Lower lobe of right lung (tissue), 2 donors: ENCODE measurements at places on chromosomes 6 and 20. TPM values are rescaled to one million over a fixed set of nuclear protein-coding genes. Genes with fewer than 3 reads are reported as not detected.

The IL20RA gene
- 10.9 TPM for total RNA-seq

The RSPH9 gene
- 2.6 TPM for total RNA-seq

The TRERF1 gene
- 5.6 TPM for total RNA-seq

The GSTA2 gene
- total RNA-seq: 4.8 TPM

The VGLL2 gene
- total RNA-seq: not detected

The VIP gene
- total RNA-seq: 1.5 TPM

The WDR27 gene
- total RNA-seq: 38.0 TPM

The PRPH2 gene
- total RNA-seq: 0.68 TPM

The WFDC9 gene
- total RNA-seq: not detected

The CLPSL1 gene
- total RNA-seq: not detected

The MMP24 gene
- total RNA-seq: 5.3 TPM

The SMOC2 gene
- total RNA-seq: 12.6 TPM

DNA sequence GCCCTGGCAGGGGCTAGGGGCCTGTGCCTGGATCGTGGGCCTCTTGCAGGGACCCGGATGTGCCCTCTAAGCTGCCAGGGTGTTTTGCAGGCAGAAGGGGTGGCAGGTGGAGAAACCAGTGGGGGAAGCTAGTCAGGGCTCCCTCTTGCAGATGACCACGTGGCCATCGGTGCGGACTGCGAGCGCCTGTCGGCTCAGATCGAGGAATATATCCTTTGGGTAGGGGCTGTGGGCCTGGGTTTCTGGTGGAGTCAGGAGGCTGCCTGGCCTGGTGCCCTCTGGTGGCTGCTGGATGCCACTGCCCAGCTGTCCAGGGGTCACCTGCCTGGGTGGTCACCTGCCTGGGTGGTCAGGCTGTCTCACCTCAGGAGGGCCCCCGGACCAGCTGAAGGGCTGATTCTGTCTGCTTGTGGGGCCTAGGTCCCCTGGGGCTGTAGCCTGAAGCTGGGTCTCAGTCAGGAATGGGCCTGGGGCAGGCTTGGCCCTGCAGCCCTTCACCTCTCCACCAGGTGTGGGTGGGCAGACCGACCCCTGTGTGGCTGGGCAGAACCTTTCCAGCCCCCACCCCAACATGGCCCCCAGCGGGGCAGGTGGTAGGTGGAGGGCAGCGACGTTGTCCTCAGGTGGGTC lies 6.7 kb downstream of the TCEA2 start:
- DNase-seq: peak; percentile 63

GRCh38 chr6:170347091-170347490 lies 40.5 kb downstream of the FAM120B start:
- no peak for DNase-seq

DNA sequence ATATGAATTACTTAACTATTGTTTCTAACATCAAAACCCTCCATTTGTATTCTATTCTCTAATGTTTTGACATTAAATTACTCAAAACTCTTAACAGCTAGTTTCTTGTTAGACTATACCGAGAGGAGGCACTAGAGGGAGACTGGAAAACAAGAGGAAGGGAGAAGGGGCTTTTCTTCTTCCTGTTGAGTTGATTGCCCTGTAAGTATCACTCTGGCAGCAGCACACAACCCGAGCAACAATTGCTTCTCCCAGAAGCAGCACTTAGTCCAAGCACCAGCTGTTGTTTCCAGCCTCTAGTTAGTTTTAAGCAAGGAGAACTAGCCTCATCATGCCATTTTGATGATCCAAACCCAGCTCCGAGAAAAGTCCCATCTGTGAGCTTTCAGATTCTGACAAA lies 603.8 kb downstream of the PRKN start:
- no peak for DNase-seq

GRCh38 chr20:41234041-41234440 lies 83.5 kb downstream of the ZHX3 start:
- DNase-seq: no peak

DNA sequence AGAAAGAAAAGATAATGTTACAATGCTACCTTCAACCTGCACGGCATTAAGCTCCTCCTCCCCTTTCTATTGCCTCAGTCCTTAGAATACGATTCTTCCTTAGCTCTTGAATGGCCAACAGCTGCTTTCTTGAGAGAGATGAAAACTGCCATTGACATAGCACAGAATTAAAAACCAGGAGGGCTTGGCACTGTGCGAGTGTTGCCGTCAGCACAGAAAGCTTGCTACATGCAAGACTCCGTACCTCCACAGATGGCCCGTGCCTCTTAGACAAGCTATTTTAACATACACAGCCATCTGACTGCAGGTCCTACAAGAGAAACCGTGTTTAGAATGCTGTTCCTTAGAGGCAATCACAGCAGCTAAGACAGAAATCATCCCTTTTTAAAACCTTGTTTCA lies 51.7 kb downstream of the ALDH5A1 start:
- no peak for DNase-seq

DNA sequence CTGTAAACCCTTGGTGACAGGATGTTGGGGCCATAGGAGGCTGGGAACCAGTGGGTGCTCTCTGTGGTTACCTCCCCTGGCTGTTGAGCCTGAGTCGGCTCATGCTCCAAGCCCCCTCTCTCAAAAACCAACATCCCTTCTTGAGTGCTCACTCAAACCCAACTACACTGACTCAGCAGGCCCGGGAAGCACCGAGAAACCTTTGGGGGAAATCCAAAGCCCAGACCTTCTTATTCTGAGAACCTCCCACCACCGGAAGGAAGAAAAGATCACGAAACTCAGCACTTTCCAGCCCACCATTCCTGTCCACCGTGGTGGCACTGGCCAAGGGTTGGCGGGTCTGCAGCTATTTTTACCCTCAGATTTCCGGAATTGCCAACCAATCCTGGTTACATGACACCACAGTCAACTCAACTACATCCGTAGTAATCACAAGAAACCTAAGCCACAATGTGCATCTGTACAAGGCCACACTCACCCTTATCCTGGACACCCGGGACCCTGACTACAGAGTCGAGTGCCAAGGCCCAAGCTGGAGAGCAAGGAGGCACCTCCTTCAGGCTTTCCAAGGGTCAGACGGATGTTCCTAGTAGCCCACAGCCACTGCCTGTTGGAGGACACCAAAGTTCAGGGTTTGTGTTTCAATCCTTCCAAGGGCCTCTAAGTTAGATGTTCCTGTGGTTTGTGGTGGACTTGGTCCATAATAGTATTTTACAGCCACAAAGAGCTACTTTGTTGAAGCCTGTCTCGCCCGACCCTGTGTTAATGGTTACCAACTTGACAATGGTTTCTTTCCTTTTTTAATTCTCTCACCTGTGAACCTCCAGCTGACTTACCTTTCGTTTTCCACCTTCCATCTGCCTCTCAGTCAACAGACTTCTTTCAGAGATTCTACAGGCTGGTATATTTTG lies 317.0 kb downstream of the CDC5L start:
- no peak for DNase-seq

- DNase-seq: no peak
These were observed 1095.2 kb downstream of the GRIK2 start for GRCh38 chr6:102488729-102489128.

GRCh38 chr6:163030980-163031379 lies 303.2 kb downstream of the PACRG start:
- no peak for DNase-seq

DNA sequence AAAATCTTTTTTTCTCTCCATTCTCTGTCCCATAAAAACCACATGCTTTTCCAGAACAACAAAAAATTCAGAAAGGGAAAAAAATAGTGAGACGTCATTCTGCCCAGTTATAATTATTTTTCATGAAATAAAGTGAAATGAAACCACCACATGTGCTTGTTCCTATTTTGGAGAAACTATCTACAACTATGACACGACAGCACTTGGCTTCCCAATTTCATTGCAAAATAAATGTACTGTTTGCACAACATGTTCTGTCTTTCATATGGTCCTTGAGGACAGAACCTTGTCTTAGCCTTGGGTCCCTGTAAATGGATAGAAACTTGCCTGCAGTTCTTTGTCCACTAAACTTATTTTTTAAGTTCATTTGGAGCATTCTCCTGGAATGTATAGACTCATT lies 5.6 kb upstream of the MAN1A1 start:
- no peak for DNase-seq

DNA sequence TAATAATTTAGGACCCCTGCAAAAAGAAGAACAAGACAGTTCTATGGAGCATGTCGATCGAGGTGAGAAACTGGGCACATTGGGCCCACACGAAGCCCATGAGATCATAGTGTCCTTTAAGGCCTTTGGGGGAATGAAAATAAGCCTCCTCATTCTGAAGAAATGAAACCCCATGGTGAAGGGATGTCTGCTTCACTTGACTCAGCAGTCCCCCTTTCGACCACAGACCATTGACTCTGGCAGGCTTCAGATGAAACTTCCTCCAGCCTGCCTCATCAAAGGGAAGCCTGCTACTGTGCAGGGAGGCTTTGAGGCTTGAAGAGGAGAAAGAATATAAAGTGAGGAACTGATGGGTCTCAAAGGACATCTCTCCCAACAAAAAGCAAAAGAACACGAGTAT lies 144.2 kb upstream of the FBXL4 start:
- no peak for DNase-seq

GRCh38 chr6:64429926-64430325 lies 794.3 kb downstream of the PHF3 start:
- DNase-seq: no peak

- DNase-seq: no peak
These were observed 227.6 kb downstream of the ALDH8A1 start for GRCh38 chr6:134722200-134722870.

DNA sequence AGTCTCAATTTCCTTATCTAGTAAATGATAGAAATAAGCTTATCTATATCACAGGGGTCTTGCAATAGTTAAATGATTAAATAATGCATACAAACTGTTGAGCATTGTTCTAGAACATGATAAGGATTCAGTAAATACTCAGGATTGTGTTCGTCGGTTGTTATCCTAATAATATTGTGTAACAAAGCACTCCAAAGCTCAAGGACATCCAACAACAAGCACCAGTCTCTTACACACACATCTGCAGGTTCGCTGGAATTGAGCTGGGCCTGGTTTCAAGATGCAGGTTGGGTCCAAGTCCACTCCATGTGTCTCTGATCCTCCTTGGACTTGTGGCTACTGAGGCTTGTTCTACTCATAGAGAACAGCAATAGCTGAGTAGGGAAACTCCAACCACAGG lies 74.1 kb upstream of the MC3R start:
- no peak for DNase-seq

DNA sequence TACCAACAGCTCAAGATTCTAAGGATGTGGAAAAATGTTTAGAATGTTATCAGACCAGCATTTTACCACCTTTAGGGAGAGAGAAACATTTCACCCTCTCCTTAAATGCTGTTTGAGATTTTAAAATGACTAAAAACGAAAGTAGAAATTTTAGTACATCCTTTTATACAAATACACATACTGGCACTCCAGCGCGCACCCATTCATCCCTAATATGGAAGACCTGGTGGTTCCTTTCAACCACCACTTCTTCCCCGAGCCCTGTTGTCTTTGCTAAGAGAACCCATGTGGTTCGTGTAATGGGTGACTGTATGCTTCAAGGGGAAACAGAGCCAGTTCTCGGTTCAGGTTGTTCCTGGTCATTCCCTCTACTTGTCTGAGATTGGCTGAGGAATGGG lies 21.3 kb downstream of the SPATA2 start:
- DNase-seq: no peak

DNA sequence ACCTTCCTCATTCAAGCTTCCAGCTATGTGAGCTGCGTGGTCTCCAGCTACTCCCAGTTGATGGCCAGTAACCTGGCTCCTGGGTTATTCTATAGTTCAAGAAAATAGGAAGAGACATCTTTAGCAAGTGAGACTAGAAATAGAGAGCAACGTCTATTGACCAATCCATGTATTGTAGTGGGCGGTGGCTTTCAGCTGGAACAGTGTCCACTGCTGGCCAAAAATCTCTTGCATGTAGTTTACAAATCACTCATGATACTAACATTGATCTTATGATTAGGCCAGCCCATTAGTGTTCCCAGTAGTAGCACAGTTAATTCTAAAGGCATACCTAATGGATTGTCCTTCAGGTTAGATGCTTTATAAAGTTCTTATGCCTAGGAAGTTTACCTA lies 58.9 kb upstream of the SCP2D1 start:
- DNase-seq: no peak

- DNase-seq: no peak
These were observed 1.3 kb upstream of the SDCBP2 start for GRCh38 chr20:1330075-1330830.

DNA sequence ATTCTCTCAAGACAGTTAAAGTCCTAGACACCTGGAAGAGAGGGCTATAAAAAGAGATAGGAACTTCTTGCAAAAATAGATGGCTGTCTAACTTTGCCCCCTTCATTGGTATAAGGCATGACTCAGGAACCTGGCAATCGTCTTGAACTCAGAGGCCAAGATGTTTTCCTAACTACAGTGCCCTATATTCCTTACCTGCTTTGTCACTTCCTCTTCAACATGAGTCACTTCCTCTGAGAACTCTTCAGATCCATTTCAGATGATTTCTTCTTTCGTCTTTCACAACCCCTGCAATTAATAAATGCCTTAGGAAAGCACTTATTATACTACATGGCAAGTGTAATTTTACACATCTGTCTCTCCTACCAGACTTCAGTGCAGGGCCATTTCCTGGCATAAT lies 83.5 kb downstream of the HAO1 start:
- DNase-seq: no peak

DNA sequence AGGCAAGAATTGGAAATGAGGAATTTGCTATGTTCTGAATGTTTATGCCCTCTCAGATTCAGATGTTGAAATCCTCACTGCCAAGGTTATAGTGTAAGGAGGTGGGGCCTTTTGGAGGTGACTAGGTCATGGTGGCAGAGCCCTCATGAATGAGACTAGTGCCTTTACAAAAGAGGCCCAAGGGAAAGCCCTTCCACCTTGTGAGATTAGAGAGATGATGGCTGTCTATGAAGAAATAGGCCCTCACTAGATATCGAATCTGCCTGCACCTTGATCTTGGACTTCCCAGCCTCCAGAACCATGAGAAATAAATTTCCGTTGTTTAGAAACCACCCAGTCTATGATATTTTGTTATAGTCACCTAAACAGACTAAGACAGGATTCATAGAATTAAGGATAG lies 10.4 kb downstream of the ASIP start:
- no peak for DNase-seq

DNA sequence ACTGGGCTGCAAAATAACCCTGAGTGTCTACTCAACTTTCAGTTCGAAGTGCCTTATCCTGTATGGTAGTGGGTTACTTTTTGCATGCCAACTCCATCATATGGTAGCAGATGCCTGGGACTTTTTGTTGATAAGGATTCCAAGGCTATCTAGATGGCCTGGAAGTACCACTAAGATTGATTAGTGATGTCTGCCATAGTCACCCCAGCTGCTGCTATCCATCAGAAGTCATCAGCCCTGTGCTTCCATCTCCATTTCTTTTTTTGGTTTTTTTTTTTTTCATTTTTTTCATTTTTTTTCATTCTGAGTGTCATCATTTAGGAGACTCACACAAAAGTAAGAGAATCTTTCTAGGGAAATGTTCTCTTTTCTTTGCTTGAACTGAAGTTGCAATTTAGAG lies 217.4 kb upstream of the PLCB4 start:
- DNase-seq: no peak

- no peak for DNase-seq
These were observed 144.6 kb upstream of the AGPAT4 start for GRCh38 chr6:161418463-161418945.

- DNase-seq: no peak
These were observed 1195.9 kb upstream of the MAP3K7 start for GRCh38 chr6:91782802-91783201.

- no peak for DNase-seq
These were observed 31.2 kb downstream of the GCNT2 start for GRCh38 chr6:10552270-10552810.
